ENCODE measurements at places on chromosomes 2 and 18.

GRCh38 chr2:106030287-106031268 is 163.5 kb downstream of the UXS1 start:
- no peak for DNase-seq

DNA sequence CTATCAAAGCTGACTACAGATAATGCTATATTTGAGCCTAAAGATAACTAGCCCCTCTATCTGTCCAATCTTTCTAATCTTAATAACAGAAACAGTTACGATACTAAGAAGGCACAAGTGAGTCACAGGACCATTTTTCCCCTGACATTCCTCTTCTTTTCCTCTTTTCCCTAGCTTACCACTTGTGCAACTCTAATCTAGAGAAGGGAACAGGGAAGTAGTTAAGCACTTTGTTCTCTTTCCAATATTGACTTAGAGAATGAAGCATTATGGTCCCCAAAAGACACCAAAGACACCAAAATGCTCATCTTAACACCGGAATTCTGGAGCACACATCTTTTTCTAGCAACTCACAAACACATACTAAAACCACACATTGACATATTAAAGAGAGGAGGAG is 1.8 kb downstream of the PDE11A start:
- DNase-seq = no peak

- no peak for DNase-seq
Observed at GRCh38 chr2:72982781-72983499, 65.6 kb downstream of the EMX1 start.

GRCh38 chr18:80159713-80160636 is 50.9 kb downstream of the ADNP2 start:
- peak; percentile 54 for DNase-seq

- DNase-seq = no peak
Observed at GRCh38 chr2:105734762-105735538, 9.8 kb upstream of the NCK2 start.

DNA sequence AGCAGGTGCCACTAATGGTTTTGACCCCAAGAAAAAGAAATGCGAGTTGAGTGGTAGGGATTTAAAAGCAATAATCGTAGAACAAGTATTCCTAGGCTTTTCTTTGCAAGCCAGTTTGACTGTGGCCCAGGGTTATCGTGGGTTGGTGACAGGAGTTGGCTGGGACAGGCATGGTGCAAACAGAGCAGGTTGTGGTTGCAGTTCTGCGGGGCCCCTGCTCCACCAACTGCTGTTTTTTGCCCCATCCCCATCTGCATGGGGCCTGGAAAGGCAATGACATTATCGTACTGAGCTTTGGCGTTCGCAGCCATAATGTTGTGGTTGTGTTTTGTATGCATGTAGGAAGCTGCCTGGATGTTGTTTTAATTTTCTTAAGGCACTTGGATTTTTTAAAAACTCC is 274.0 kb downstream of the TSN start:
- DNase-seq = no peak

- DNase-seq = no peak
Observed at GRCh38 chr2:160613466-160614153, 120.0 kb upstream of the RBMS1 start.

DNA sequence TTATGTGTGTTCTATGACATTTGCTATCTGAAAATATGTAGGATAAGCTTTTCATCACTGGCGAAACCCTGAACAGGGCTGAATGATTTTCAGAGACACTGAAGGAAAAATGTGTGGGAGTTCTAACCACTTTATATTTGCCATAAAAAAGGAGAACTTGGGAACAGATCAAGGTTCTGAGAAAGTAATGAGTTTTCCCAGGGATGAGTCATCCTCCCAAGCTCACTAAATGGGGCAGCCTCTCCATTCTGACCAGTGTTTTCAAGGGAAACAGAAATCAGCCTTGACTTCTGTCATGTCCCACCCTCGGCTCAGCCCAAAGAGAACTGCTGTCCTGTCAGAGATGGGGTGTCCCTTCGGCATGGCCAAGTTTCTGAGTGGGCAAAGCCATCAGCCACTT is 2109.8 kb upstream of the CELF4 start:
- DNase-seq = no peak

- no peak for DNase-seq
Observed at GRCh38 chr2:222115296-222115695, 183.5 kb downstream of the PAX3 start.

- DNase-seq = no peak
Observed at GRCh38 chr2:237920673-237921072, 46.1 kb upstream of the UBE2F start.

GRCh38 chr2:43540021-43540779 is 55.6 kb downstream of the THADA start:
- DNase-seq = no peak

DNA sequence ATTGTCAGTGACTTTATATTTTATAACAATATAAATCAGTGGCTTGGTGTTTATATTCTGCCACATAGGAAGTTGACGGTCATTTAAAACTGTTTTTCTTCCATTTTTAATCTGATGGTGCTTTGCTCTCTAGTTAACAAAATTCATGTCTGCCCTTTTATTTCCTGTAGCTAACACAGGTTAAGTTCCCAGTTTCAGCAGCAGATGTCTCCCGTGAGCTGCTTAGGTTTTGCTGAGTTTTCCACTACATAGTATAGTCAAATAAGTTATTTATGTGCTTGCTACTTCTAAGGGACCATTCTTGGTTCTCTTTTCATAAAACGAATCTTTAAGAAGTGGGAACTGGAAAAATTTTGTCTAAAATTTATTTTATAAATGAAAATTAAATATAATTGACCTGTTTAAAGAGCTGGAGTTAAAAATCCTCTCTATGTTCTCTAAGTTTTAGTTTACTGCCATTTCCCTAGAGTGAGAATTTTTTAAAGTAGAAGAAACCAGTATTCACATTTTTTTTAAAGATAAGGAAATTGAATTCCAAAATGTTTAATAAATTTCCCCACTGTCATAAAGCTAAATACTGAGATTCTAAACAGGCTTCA is 20.6 kb downstream of the HTR2B start:
- DNase-seq = peak; percentile 76

- DNase-seq = no peak
Observed at GRCh38 chr2:2164326-2164917, 166.7 kb downstream of the MYT1L start.

DNA sequence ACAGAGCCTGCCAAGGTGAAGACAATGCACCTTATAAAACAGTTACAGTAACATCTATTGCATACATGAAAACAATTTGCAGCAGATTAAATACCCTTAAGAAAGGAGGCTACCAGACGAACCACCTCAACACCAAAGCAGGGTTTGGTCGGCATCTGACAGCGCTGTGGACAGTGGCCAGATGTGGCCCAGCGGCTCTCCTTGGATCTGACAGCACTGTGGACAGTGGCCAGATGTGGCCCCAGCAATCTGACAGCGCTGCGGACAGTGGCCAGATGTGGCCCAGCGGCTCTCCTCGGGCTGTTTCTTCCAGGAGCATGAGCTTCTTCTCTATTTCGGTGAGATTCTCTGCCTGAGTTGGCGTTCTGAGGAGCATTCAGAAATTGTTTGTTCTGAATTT is 211.6 kb downstream of the ANKRD30B start:
- no peak for DNase-seq

DNA sequence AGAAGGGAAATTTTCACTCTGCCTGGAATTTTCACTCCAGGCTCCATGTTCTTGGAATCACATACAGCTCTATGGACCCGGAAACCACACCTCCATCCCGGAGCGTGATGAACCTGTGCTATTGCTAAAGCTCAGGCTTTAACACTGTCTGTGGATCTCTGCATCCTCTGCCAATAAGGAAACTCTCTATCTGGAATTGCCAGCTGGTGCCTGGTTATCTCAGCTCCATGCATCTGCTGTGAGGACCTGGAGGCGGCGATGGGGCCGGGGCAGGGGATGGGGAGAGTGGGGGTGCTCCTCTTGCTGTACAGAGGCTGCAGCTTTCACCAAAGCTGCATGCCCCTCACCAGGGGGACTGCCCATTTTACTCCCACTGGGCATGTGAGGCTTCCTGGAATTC is 754.0 kb upstream of the SOX11 start:
- no peak for DNase-seq

DNA sequence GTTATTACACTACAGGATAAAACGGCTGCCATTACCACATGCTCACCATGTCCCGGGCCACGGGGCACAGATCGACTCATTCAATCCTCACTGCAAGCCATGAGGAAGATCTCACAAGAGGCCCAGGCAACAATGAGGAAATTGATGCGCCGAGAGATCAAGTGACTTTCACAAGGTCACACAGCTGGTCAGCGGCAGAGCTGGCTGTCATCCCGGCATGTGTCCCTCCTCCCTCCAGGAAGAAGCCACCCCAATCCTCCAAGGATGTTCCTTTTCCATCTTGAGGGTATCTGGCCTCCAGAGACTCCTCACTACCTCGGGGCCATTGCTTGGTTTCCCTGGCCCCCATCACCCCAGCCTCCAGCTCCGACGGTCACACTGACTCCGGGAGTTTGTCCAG is 65.3 kb upstream of the GLI2 start:
- no peak for DNase-seq

DNA sequence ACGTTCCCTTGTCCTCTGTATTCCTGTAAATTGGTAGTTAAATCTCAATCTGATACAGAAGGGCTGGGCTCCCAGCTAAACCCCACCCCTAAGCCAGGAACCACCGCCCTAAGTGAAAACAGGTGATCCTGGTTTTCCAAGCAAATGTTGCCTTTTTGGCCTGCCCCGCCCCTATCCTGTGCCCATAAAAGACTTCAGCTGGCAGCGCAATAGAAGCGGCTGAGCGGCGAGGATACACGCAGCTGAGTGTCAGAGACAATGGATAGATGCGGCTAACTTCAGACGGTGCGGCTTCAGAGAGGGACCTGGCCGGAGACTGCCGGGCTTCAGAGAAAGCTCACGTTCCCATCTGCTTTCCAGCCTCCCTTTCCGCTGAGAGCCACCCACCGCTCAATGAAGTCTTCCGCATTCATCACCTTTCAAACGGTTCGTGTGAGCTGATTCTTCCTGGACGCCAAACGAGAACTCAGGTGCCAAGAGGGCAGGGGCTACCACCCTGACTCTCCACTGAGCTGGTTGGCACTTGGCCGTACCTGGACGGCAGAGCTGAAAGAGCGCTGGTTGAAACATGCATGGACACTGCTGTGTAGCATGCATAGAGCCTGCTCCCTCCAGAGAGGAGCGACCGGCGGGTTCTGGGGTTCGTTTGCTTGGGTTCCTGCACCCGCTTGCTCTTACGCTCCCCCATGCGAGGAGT is 49.5 kb upstream of the POLE4 start:
- no peak for DNase-seq

DNA sequence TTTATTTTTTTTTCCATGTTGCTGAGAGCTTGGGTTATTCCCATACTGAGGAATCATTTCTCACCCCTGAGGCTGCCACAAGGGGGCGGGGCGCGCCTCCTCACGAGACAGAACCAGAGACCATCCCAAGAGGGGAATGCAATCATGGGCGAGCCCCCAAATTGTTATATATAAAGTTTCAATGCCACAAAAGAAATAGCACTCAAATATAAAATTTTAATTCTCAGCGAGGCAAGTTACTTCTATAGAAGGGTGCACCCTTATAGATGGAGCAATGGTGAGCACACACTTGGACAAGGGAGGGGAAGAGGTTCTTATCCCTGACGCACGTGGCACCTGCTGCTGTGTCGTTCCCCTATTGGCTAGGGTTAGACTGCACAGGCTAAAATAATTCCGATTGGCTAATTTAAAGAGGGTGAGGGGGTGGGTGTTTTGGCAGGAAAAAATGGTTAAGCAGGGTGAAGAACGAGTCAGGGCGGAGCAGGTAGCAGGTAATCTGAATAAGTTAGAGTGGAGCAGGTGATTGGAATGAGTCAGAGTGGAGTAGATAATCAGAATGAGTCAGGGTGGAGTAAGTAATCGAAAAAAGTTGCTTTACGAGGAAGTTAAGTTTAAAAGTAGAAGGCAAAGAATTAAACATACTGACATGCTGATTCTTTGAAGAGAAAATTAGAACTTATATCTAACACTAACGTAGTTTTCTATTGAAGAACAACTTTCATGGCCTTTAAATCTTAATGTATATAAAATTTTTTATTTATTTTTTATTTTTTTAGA is 177.5 kb downstream of the MTCL1 start:
- peak; percentile 35 for DNase-seq

DNA sequence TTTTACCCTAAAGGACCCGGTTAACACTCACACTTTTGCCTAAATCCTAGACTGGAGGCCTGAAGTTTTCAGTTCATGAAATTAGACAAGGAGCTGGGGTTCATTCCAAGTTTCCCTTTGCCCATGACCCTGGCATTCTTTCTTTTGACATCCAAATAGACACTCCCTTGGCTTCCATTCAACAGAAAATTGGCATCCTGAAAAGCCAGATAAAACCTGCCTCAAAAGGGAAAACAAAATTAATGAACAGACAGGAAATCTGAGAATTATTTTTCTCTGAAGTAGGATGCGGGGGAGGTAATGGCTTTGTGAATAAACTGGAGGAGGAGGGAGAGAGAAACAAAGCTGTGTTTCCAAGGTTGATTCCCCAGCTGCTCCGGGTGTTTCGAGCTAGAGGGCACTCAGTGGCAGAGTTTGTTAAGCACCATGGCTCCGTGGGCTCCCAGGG is 41.0 kb downstream of the SPP2 start:
- DNase-seq = no peak

DNA sequence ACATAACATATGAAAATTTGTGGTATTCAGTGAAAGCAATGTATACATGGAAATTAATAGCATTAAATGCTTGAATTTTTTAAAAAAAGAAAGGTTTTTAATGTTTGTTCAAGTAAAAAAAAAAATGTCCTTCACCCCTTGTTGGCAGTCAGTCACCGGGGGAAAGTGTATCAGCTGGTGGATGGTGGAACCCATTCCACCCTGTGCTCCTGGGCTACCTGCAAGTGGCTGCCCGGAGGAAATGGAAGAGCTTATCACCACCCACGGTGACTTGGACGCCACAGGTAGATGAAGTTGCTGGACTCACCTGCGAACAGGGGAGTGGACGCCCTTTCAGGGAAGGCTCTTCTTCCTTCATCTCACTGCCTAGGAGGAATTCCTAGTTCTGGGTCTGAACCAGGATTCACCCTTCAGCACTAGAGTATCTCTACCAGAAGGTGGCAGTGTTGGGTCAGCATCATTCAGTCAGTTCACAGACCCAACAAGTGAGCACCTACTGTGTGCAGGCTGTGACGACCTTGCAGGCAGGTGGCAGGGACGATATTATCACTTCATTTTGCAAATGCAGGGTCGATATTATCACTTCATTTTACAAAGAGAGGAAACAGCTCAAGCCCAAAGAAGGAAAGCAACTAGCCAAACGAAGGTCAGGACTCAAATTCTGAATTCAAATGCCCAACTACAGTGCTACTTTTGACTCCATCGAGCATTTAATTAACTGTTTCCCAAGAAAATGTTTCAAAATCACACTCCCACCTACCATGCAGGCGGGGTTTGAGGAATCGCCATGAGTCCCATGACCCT is 35.8 kb downstream of the CIB4 start:
- DNase-seq = peak; percentile 61

DNA sequence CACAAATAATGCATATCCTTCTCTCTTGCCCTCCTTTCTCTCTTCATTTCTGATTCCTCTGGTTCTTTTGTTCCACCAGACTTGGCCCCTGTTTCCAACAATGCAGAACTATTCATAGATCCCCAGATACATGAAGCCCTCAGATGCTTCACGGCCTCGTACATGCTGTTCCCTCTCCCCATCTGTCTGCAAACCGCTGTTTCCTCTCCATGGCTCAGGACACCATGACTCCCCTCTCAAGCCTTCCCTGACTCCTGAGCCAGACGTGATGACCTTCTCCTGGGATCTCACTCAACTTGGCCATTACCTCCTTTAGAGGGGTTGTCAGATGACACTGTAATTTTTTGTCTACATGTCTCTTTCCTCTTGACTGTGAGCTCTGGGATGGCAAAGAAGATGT is 15.5 kb downstream of the NEB start:
- DNase-seq = no peak

All from hematopoietic multipotent progenitor cell treated with erythropoietin and hydrocortisone succinate and interleukin-3 and kit ligand, for 8 days (in vitro differentiated cells).